Activated CD4-positive, alpha-beta memory T cell treated with anti-CD3 and anti-CD28 coated beads for 36 hours (primary cell): ENCODE measurements at places on chromosomes 11 and 22. TPM values are rescaled to one million over a fixed set of nuclear protein-coding genes. Genes with fewer than 3 reads are reported as not detected.

SCN4B gene
- 0.22 TPM for total RNA-seq

ACRV1 gene
- total RNA-seq, result not detected

VSIG2 gene
- total RNA-seq, result 0.31 TPM

CBX7 gene
- 37.7 TPM for total RNA-seq

TKFC gene
- total RNA-seq, result 118 TPM

OR52H1 gene
- not detected for total RNA-seq

OR52I1 gene
- total RNA-seq, result not detected

DERL3 gene
- total RNA-seq, result 9.7 TPM

KRTAP5-7 gene
- total RNA-seq, result not detected

CCDC134 gene
- total RNA-seq, result 17.6 TPM

FGF19 gene
- total RNA-seq, result not detected

GAL3ST1 gene
- not detected for total RNA-seq

OR2AG1 gene
- not detected for total RNA-seq

OR51D1 gene
- total RNA-seq, result not detected

SPDYC gene
- total RNA-seq, result not detected

SLC25A18 gene
- not detected for total RNA-seq

BRSK2 gene
- total RNA-seq, result 0.64 TPM

CD59 gene
- total RNA-seq, result 79.4 TPM

LARGE2 gene
- total RNA-seq, result 1.1 TPM
